Fibroblast of lung (primary cell): ENCODE measurements at places on chromosomes 13 and 19. TPM values are rescaled to one million over a fixed set of nuclear protein-coding genes. Genes with fewer than 3 reads are reported as not detected.
A peak's percentile ranks its signal among the peaks of the same experiment; 100 is the strongest.

GRCh38 chr19:55096061-55096701, 20.5 kb downstream of the EPS8L1 start:
- H3K36me3 ChIP-seq, result peaks cover 24% of the 10 kb centered on the region
- no peak overlapping the region for H3K27ac ChIP-seq
- no peaks in the 10 kb centered on the region for H3K27me3 ChIP-seq
- no peak for DNase-seq
- H3K4me1 ChIP-seq, result peaks cover 4% of the 10 kb centered on the region

DNA sequence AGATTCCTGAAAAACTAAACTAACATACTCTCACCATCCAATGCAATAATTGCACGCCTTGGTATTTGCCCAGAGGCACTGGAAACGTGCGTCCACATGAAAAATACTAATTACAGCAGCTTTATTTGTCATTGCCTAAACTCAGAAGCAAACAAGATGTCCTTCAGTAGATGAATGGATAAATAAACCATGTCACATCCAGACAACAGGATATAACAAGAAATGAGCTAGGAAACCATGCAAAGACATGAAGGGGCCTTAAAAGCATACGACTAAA, 25.0 kb downstream of the ELL start:
- H3K27me3 ChIP-seq, result no peaks in the 10 kb centered on the region
- no peaks in the 10 kb centered on the region for H3K36me3 ChIP-seq
- H3K27ac ChIP-seq, result no peak overlapping the region
- peaks cover 15% of the 10 kb centered on the region for H3K4me1 ChIP-seq
- H3K4me3 ChIP-seq, result no peak overlapping the region
- no peak for DNase-seq

- H3K4me3 ChIP-seq, result no peak overlapping the region
- DNase-seq, result no peak
- no peaks in the 10 kb centered on the region for H3K27me3 ChIP-seq
- no peak overlapping the region for H3K27ac ChIP-seq
- H3K4me1 ChIP-seq, result no peaks in the 10 kb centered on the region
Measured at GRCh38 chr19:54532528-54532927, 29.9 kb downstream of the LAIR2 start.

DNA sequence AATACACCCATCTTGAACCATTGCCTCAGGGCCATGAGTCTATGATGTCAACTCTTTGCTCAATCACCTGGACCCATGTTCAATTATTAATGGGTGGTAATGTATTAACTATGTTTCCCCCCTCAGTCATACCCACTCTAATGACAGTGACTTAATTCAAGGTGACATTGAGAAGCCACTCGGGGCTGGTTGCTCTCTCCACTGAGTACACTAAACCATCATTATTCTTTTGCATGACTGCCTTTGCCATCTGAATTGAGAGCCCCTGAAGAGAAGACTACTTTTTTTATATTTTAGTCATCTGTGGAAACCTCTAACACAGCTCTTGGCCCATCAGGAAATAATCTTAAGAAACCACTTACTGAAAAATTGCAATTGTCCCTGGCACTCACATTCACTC, 139.2 kb upstream of the SOX21 start:
- H3K4me3 ChIP-seq, result no peak overlapping the region
- H3K27me3 ChIP-seq, result no peaks in the 10 kb centered on the region
- no peaks in the 10 kb centered on the region for H3K36me3 ChIP-seq
- no peak for DNase-seq
- H3K4me1 ChIP-seq, result no peaks in the 10 kb centered on the region

The KLK12 gene
- not detected in 2 replicates for total RNA-seq

The OR10H1 gene
- not detected in 2 replicates for total RNA-seq

DNA sequence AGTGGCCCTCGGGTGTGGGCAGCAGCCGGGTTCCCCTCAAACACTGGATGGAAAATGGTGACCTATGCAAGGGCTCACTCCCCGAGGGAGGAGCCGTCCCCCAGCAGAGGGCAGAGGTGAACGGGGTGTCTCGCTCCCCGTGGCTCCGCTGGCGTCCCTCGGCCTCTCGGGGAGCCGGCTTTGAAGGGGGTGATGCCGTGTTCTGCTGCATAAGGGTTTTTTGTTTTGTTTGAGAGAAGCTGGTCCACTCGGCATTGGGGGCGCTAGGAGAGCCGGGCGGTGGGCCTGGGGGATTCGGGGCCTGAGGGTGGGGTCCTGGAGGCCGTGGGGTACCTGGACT, 4.0 kb downstream of the EFNA2 start:
- peaks cover 23% of the 10 kb centered on the region for H3K27me3 ChIP-seq
- no peaks in the 10 kb centered on the region for H3K4me1 ChIP-seq
- no peak overlapping the region for H3K27ac ChIP-seq
- no peak for DNase-seq
- no peaks in the 10 kb centered on the region for H3K36me3 ChIP-seq

The KIR2DL3 gene
- total RNA-seq, result not detected in 2 replicates

The SULT2B1 gene
- total RNA-seq, result 0.33 TPM in 1 of 2 replicates, not detected in the other

DNA sequence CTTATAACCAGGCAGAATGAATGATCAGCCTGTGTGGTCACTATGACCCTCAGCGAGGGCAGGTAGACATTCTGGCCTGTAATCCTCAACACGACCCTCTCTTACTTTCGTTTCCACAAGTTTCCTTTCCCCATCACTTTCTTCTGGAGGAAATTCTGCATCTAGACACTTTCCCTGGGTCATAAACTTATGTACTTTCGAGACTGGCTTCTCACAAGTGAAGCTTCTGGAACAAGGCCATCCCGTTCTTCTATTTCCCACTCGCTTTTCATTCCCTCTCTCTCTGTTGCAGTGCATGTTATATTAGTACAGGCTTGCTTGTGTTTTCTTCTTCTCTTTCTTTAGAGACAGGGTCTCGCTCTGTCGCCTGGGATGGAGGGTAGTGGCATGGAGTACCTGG, 23.1 kb upstream of the KL start:
- H3K27ac ChIP-seq, result no peak overlapping the region
- H3K4me1 ChIP-seq, result no peaks in the 10 kb centered on the region
- no peak overlapping the region for H3K4me3 ChIP-seq
- H3K36me3 ChIP-seq, result no peaks in the 10 kb centered on the region
- no peaks in the 10 kb centered on the region for H3K27me3 ChIP-seq
- DNase-seq, result no peak

The DNAJB1 gene
- total RNA-seq, result 77.3 and 87.7 TPM in 2 replicates

GRCh38 chr13:95480791-95481780, 71.4 kb upstream of the CLDN10 start:
- no peak overlapping the region for H3K4me3 ChIP-seq
- peaks cover 8% of the 10 kb centered on the region for H3K27me3 ChIP-seq
- H3K27ac ChIP-seq, result no peak overlapping the region
- H3K36me3 ChIP-seq, result no peaks in the 10 kb centered on the region
- DNase-seq, result peak; percentile 31

The B3GNT8 gene
- 1.3 and 3.5 TPM in 2 replicates for total RNA-seq

DNA sequence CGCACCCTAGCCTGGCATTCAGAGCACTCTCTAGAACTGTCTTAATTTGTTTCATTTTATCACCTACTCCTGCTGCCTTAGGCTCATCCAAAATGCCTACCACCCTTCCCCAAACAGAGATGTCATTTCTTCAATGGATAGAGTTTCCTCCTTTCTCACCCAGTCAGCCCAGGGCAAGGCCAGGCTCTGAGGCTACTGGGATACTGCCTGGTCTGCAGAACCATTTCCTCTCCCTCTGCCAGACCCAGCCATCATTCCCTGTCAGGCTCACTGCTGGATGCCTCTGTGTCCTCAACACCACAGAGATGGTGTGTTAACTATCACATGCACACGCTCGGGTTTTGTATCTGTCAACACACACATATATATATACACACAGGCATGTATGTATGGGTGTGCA, 47.2 kb downstream of the C13orf42 start:
- no peak overlapping the region for H3K4me3 ChIP-seq
- H3K4me1 ChIP-seq, result no peaks in the 10 kb centered on the region
- no peaks in the 10 kb centered on the region for H3K27me3 ChIP-seq
- DNase-seq, result no peak
- H3K36me3 ChIP-seq, result no peaks in the 10 kb centered on the region
- no peak overlapping the region for H3K27ac ChIP-seq

The CACNG8 gene
- total RNA-seq, result under 0.01 TPM in 1 of 2 replicates, not detected in the other

- H3K27ac ChIP-seq, result no peak overlapping the region
- H3K36me3 ChIP-seq, result no peaks in the 10 kb centered on the region
- DNase-seq, result no peak
- H3K27me3 ChIP-seq, result no peaks in the 10 kb centered on the region
Measured at GRCh38 chr13:29099781-29100406, 279.8 kb downstream of the MTUS2 start.

DNA sequence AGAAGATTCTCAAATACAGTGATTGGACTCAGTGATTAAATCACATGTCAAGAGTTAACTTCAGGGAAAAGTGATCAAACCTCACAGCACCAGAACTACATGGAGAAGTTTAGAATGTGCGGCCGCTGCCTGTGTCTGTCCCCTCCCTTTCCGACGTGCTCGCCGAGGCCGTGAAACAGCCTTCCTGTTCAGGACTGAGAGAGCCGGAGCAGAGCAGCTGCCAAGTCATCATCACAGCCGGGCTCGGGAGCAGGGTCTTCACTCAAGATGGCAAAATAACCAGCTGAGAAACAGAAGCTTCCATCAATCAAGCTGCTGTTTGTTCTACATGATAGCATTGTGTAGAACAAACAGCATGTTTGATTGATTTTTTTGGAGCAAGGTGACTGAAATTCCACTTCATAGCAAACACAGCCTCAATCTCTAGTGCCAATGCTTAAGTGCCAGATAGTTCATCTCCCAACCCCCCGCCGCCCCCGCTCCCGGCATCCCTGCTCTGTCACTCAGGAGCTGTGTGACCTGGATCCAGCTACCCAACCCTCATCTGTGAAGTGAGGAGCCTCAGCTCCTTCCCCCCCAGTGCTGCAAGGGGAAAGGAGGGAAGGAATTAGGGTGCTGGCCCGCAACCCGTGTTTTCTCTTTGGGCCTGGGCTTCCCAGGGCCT, 70.6 kb downstream of the HSPH1 start:
- H3K4me1 ChIP-seq, result no peaks in the 10 kb centered on the region
- H3K27me3 ChIP-seq, result peaks cover 10% of the 10 kb centered on the region
- H3K36me3 ChIP-seq, result no peaks in the 10 kb centered on the region
- H3K27ac ChIP-seq, result no peak overlapping the region

The TNFSF13B gene
- 4.8 and 5.4 TPM in 2 replicates for total RNA-seq
